ENCODE measurements at places on chromosomes 3 and 15. TPM values are rescaled to one million over a fixed set of nuclear protein-coding genes. Genes with fewer than 3 reads are reported as not detected.
A peak's percentile ranks its signal among the peaks of the same experiment; 100 is the strongest.

MYRIP gene
- total RNA-seq = 0.62 TPM

DNA sequence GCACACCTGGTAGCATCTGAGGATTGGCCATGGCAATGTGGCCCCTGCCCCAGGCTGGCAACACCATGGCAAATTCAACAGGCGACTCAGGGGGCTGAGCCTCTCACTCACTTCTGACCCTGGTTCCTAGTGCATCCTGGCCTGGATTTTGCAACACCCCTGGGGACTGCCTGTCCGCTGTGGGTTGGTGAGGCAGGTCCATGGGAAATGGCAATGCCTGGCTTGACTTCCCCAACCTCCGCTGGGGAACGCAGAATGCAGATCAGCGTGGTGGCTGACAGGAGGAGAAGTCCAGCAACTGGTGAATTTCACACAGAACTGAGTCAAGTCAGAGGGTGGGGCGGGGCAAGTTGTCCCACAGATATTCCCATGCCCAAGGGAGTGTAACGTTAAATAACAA is 3.9 kb upstream of the PSTPIP1 start:
- no peaks in the 10 kb centered on the region for H3K27me3 ChIP-seq
- H3K27ac ChIP-seq = no peak overlapping the region
- no peak for DNase-seq

- no peak for DNase-seq
- peaks cover 84% of the 10 kb centered on the region for H3K4me1 ChIP-seq
- peak overlapping the region; percentile 68 for H3K27ac ChIP-seq
- H3K36me3 ChIP-seq = peaks cover 76% of the 10 kb centered on the region
Observed at GRCh38 chr3:86965166-86965565, 25.8 kb downstream of the VGLL3 start.

- H3K27ac ChIP-seq = no peak overlapping the region
- H3K27me3 ChIP-seq = peaks cover 30% of the 10 kb centered on the region
- no peaks in the 10 kb centered on the region for H3K4me1 ChIP-seq
- no peak overlapping the region for H3K4me3 ChIP-seq
- no peaks in the 10 kb centered on the region for H3K36me3 ChIP-seq
Observed at GRCh38 chr3:66889750-66890494, 108.2 kb upstream of the KBTBD8 start.

DNA sequence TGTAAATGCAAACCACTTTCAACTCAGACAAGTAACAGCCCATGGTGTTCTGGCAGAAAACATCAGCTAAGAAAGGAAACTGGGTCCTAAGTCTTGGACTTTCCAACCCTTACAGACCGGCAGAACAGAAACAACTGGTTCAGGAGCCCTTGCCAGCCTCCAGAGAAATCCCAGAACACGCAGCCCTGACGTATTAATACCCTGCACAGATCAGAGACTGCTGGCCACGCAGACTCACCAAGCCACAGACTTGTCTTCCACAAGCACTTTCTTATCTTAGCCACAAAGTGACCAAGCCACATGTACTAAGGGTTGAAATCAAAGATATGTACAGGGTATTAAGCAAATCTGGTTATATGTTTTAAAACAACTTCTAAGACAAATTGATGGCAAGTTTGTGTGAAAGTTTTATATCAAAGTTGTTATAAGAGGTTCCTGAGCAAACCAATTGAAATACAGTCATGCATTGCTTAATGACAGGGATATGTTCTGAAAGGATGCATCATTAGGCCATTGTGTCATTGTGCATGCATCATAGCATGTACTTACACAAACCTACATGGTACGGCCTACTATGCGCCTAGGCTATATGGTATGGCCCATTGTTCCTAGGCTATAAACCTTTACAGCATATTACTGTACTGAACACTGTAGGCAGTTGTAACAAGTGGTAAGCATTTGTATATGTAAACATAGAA is 36.8 kb downstream of the BTD start:
- H3K4me3 ChIP-seq = no peak overlapping the region
- H3K27me3 ChIP-seq = no peaks in the 10 kb centered on the region
- no peak for DNase-seq
- H3K4me1 ChIP-seq = peaks cover 83% of the 10 kb centered on the region
- H3K27ac ChIP-seq = peak overlapping the region; percentile 96

GRCh38 chr3:103767635-103768034 is 1332.8 kb downstream of the ZPLD1 start:
- H3K4me3 ChIP-seq = no peak overlapping the region
- no peaks in the 10 kb centered on the region for H3K4me1 ChIP-seq
- peaks cover 4% of the 10 kb centered on the region for H3K27me3 ChIP-seq
- DNase-seq = no peak

CLDN18 gene
- total RNA-seq = not detected

DNA sequence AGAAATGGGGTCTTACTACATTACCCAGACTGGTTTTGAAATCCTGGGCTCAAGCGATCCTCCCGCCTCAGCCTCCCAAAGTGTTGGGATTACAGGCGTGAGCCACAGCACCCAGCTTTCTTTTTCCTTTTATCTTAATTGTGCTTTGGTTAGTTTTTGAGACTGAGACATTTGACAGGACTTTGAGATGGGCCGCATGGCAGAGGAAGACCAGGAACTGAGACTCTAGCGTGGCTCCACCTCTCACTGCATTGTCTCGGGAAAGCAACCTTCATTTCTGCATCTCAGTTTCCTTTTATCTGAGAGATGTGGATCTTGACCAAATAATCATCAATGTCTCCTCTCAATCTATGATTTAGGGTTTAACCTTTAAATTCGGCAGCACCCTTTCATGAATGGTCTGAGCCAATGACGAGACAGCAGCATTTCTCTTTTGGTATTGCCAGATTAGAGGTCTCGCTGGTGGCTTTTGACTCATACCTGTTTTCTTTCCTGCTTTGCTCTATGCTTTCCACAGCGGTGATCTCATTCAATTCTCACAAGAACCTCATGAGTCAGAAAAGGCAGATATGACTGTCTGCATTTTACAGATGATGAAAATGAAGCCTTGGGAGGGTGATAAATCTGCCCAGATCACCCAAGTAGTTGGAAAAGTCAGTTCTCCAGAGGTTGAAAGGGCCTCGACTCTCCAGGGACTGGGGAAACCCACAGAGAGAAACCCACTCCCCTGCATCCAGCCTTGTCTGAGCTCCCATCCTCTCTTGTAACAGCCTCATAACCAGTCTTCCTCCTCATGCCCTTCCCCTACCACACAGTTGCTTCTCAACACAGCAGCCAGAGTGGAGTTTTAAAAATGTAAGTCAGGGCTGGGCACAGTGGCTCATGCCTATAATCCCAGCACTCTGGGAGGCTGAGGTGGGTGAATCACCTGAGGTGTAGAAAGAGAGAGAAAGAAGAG is 84.8 kb upstream of the FOXB1 start:
- no peaks in the 10 kb centered on the region for H3K4me1 ChIP-seq
- H3K4me3 ChIP-seq = no peak overlapping the region
- DNase-seq = no peak
- no peaks in the 10 kb centered on the region for H3K36me3 ChIP-seq
- H3K27ac ChIP-seq = no peak overlapping the region

DNA sequence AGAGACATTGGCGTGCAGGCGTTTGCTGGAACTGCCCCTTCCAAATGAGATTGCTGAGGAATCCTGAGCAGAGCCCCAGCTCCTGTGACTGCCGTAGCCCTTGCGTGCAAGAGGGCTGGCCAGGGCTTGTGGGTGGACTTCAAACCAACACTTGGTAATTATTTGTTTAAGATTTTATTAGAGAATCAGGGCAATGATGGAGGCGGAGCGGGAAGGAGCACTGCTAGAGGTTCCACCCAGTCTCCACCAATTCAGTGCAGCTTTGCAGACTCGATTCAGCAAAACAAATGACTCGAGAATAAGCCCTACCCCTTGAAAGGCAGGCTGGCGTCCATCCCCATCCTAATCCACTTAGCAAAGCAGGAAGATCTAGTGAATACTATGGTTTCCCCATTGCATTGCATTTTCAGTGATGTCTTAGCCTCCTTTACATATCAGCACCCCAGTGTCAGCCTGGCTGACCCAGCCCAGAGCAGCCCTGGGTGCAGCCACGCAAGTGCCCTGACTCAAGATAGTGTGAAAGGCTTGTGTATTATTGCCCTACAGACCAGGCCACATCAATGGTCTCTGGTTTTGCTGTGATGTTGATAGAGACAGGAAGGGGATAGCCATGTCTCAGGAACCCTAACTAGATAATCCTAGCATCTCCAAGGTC is 26.0 kb downstream of the GLDN start:
- no peak for DNase-seq
- H3K36me3 ChIP-seq = no peaks in the 10 kb centered on the region
- H3K4me1 ChIP-seq = peaks cover 12% of the 10 kb centered on the region
- no peak overlapping the region for H3K4me3 ChIP-seq
- no peak overlapping the region for H3K27ac ChIP-seq

GRCh38 chr3:85251766-85252165 is 293.0 kb downstream of the CADM2 start:
- H3K4me3 ChIP-seq = no peak overlapping the region
- H3K27me3 ChIP-seq = no peaks in the 10 kb centered on the region
- H3K4me1 ChIP-seq = peaks cover 22% of the 10 kb centered on the region
- no peaks in the 10 kb centered on the region for H3K36me3 ChIP-seq
- no peak for DNase-seq

SNTN gene
- not detected for total RNA-seq

FSIP1 gene
- 0.54 TPM for total RNA-seq

DNA sequence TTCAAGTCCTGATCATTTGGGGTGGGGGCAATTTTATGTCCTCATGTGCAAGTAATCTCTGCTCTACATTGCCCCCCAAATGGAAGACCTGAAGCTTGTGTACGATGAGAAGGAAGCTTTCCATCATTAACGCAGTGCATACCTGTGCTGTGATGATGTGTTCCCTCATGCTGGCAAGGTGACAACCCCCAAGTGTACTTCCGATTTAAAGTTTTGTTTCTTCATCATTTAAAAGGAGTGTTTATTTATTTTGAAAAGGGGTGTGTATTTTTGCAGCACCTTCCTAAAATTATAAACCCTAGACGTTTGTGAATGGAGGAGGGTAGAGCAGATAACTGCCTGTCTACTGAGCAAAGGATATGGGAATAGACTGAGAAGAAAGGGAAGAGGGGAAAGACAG is 45.3 kb downstream of the C2CD4A start:
- H3K4me3 ChIP-seq = no peak overlapping the region
- H3K27me3 ChIP-seq = no peaks in the 10 kb centered on the region
- no peak overlapping the region for H3K27ac ChIP-seq
- no peaks in the 10 kb centered on the region for H3K36me3 ChIP-seq

DNA sequence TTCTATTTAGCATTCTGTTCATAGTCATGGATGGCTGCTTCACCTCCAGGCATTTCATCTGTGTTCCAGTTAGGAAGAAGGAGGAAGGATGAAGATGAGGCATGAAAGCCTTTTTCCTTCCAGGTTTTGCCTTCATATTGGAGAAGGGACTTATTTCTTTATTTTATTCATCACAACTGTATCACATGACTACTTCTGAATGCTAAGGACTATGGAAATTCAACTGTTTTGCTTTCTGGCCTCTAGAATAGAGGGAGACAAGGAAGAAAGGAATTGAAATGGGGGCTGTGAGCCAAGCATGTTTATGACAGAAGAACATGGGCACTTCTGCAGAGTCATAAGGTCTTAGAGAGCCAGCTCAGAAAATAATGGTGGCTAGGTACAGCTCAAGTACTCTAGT is 10.4 kb downstream of the TMEM266 start:
- DNase-seq = no peak
- H3K4me3 ChIP-seq = no peak overlapping the region
- peaks cover 37% of the 10 kb centered on the region for H3K27me3 ChIP-seq
- no peaks in the 10 kb centered on the region for H3K36me3 ChIP-seq

DNA sequence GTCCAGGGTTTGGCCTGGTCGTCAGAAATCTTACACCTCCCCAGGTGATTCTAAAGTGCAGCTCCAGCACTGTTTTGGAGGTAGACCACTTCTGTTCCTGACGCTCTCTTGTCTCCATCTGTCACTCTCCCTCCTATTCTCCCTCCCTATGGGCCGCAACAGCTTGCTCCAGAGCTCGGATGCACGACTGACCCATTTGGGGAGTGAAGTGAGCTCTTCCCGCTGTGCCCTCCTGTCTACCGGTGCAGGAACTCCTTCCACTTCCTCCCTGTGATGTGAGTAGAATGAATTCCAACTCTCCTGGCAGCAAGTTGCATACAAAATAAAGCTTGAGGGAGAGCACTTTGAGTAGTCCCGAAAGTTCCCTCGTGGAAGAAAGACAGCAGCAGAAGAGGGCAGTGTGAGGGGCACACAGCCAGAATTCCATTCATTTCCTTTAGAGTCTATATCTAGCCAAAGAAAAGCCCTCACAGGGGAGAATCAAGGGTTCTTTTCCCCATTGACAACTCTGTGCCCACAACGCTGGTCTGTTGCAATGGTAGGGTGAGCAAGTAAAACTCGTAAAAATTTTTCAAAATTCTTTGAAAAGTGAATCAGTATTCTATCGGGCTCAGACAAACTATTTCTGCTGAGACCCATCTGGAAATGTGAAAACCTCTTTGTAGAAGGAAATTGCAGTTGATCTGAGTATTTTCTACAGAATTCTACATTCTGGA is 39.9 kb upstream of the BDH1 start:
- H3K27ac ChIP-seq = no peak overlapping the region
- no peaks in the 10 kb centered on the region for H3K27me3 ChIP-seq
- peak; percentile 59 for DNase-seq
- peaks cover 8% of the 10 kb centered on the region for H3K4me1 ChIP-seq

PIGX gene
- 26.6 TPM for total RNA-seq

CLDN1 gene
- total RNA-seq = 41.4 TPM

- no peak for DNase-seq
- no peaks in the 10 kb centered on the region for H3K27me3 ChIP-seq
- H3K4me3 ChIP-seq = no peak overlapping the region
- H3K36me3 ChIP-seq = no peaks in the 10 kb centered on the region
Observed at GRCh38 chr3:66029443-66029842, 9.3 kb downstream of the MAGI1 start.

DNA sequence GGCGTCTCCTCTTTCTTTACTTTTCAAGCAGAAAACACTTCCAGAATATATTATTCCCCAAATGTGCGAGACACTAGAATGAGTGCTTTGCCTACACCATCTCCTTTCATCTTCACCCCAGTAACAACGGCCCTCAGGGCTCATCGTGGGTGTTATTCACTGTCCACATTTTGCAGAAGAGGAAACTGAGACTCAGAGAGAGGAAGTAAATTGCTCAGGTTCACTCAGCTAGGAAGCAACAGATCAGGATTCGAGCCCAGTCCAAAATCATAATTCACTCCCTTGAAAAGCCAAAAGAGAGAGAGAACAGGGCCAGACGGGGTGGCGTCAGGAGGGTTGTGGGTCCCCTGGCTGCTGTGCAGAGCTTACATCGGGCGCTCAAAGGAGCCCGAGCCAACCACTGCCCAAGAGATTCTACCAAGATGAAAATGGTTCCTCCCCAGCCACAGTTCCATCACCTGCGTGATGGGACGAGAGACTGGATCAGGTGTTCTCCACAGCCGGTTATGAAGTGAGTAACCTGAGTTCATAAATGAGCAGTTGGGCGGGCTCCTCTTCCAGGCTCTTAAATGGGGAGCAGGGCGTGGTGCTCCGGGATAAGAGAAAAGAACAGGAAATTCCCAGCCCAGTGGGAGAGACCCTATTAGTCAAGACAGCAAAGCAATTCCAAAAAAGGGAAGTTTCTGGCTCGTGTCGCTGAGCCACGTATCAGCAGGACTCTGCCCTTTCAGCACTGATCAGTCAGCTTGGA is 48.6 kb upstream of the FLNB start:
- peaks cover 26% of the 10 kb centered on the region for H3K4me1 ChIP-seq
- H3K36me3 ChIP-seq = no peaks in the 10 kb centered on the region
- peak overlapping the region; percentile 42 for H3K4me3 ChIP-seq
- H3K27ac ChIP-seq = peak overlapping the region; percentile 82
- no peak for DNase-seq
